Transverse colon (tissue), 4 donors: ENCODE measurements at places on chromosomes 11 and 22. TPM values are rescaled to one million over a fixed set of nuclear protein-coding genes. Genes with fewer than 3 reads are reported as not detected.

Gene NPAS4
- total RNA-seq: not detected

GRCh38 chr11:118105657-118106305 lies 19.0 kb upstream of the SMIM35 start:
- no peak for DNase-seq
- no peak overlapping the region for H3K27ac ChIP-seq
- H3K4me3 ChIP-seq: no peak overlapping the region
- H3K4me1 ChIP-seq: no peaks in the 10 kb centered on the region

Gene ST3GAL4
- 169 TPM for total RNA-seq

GRCh38 chr11:67393437-67393836 lies 1.7 kb downstream of the RAD9A start:
- no peak overlapping the region for H3K27ac ChIP-seq
- no peaks in the 10 kb centered on the region for H3K36me3 ChIP-seq
- no peak for DNase-seq
- H3K4me3 ChIP-seq: no peak overlapping the region

DNA sequence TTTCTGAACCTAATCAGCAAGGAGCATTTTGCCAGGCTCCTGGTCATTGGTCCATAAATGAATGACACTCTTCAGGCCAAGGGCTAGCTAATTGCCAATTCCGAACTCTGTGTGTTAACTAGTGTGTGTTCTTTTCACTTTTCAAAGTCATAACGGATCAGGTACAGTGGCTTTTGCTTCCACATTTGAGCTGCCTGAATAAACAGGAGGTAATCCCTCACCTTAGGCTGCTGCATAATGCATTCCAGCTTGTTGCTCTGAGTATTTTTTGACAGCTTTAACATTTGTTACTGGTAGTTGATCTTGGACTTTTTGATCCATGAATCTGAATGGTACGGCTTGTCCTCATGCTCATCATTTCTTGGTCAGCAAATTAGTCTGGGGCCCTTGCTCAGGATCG lies 485.1 kb downstream of the CNTN5 start:
- H3K4me1 ChIP-seq: no peaks in the 10 kb centered on the region
- no peak for DNase-seq
- H3K4me3 ChIP-seq: no peak overlapping the region
- H3K27ac ChIP-seq: no peak overlapping the region
- no peaks in the 10 kb centered on the region for H3K36me3 ChIP-seq

DNA sequence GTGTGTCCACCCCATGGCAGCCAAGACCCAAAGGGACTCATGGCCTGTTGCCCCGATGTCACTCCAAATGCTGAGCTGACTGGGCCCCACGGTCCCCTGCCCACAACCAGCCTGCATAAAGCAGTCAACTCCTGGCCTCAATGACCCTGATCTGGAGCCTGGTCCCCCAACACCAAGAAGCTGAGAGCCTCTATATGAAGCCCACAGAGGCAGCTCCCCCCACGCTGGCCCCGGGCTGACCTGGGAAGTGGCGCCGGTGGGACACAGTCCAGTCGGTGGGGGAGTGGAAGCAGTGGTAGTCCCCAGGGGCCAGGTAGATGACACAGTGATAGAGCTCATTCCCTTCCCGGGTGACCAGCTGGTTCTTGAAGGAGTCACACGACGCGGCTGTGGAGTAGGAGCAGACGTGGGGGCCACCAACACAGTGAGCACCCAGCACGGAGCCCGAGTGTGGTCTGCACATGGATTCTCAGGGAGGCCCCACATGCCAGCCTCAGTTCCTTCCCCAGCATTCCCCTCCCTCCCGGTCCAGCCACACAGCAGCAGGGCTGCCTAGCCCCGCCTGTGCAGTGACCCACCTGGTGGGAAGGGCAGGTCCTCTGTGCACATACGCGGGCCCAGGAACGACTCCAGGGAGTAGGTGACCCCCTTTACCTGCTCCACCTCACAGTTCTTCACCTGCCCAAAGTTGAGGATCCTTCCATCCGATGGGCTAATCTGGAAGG lies 41.1 kb downstream of the PISD start:
- H3K27me3 ChIP-seq: no peaks in the 10 kb centered on the region
- no peak overlapping the region for H3K27ac ChIP-seq
- no peak for DNase-seq
- peaks cover 19% of the 10 kb centered on the region for H3K4me1 ChIP-seq
- peaks cover 27% of the 10 kb centered on the region for H3K36me3 ChIP-seq
- H3K4me3 ChIP-seq: no peak overlapping the region
